CD4-positive, alpha-beta memory T cell (primary cell): ENCODE measurements at places on chromosomes 2 and 18. TPM values are rescaled to one million over a fixed set of nuclear protein-coding genes. Genes with fewer than 3 reads are reported as not detected.

Gene LIMS4
- 4.0 TPM for total RNA-seq

Gene ALPP
- total RNA-seq: not detected

Gene LYPD6
- total RNA-seq: not detected

Gene LDLRAD4
- 51.9 TPM for total RNA-seq

- H3K4me3 ChIP-seq: no peak overlapping the region
- no peaks in the 10 kb centered on the region for H3K36me3 ChIP-seq
- no peaks in the 10 kb centered on the region for H3K4me1 ChIP-seq
- DNase-seq: no peak
- no peak overlapping the region for H3K27ac ChIP-seq
Observed at GRCh38 chr18:21444465-21445212, 155.9 kb downstream of the ESCO1 start.

DNA sequence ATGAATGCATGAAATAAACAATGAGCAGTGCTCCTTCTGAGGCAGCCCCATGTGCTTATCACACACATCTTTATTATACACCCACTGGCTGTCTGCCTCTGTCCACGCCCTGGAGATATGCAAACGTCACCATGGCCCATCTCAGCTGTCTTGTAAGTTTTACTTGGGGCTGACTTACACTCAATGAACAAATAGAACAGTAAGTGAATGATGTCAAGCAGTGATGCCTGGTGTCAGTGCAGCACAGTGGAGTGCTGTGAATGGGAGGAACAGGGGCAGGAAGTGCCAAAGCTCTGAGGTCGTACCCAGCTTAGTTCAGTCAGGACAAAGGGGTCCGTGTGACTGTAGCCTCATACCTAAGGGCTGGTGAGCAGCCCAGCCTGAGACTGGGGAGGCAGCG lies 659.5 kb upstream of the HS6ST1 start:
- no peaks in the 10 kb centered on the region for H3K4me1 ChIP-seq
- no peak overlapping the region for H3K4me3 ChIP-seq
- H3K36me3 ChIP-seq: no peaks in the 10 kb centered on the region
- no peaks in the 10 kb centered on the region for H3K27me3 ChIP-seq
